Peyer's patch (tissue), 4 donors: ENCODE measurements at places on chromosomes 4 and X. TPM values are rescaled to one million over a fixed set of nuclear protein-coding genes. Genes with fewer than 3 reads are reported as not detected.

TEX13B gene
- not detected for total RNA-seq

PDZD4 gene
- total RNA-seq: 8.3 TPM

TLR6 gene
- total RNA-seq: 1.6 TPM

DNA sequence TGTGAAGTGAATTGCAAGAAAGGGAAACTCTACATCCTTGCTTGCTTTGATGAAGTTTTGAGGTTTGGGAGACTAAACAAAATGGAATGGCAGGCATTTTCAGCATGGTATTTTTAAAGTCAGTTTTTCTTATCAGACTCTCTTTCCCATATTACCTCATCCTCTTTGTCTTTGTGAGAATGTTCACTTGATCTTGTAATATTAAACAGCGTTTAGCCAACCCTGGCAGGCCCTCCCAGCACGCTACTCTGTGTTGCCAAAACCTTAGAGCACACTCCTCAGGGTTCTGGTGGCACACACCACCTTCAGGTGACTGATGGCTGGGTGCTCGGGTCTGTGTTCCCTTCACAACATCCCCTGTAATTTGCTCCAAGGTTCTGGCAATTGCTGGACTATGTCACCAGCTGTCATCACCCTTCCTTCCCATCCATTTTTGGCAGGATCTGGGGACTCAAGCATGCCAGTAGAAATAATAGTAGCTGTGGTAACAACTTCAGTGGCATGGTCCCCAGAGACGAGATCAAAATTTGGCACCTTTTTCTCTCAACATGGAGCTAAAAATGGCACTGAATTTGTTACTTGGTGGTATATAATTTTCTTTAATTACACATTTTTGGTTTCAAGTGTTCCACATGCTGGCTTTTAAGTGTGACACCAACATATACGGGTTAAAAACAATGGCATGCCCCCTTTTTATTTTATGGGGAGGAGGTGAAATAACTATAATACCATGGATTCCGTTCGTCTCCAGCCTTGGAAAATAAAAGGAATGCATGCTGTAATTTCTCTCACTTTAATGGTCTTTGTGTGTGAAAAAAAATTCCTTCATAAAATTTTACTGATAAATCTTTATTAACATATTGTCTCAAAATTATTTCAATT, 273.1 kb downstream of the DCTD start:
- H3K4me3 ChIP-seq: no peak overlapping the region
- H3K27ac ChIP-seq: no peak overlapping the region
- DNase-seq: no peak
- H3K4me1 ChIP-seq: no peaks in the 10 kb centered on the region
- no peaks in the 10 kb centered on the region for H3K27me3 ChIP-seq

- H3K27ac ChIP-seq: no peak overlapping the region
- no peaks in the 10 kb centered on the region for H3K36me3 ChIP-seq
- H3K4me3 ChIP-seq: no peak overlapping the region
- no peaks in the 10 kb centered on the region for H3K4me1 ChIP-seq
These were observed 19.9 kb downstream of the ANK2 start for GRCh38 chr4:113069212-113069892.

GRCh38 chrX:20620306-20620705, 353.6 kb upstream of the RPS6KA3 start:
- H3K4me3 ChIP-seq: no peak overlapping the region
- no peak for DNase-seq
